ENCODE measurements at places on chromosomes 4 and X.

- no peaks in the 10 kb centered on the region for H3K4me1 ChIP-seq
- no peak overlapping the region for H3K27ac ChIP-seq
- H3K27me3 ChIP-seq = no peaks in the 10 kb centered on the region
- H3K4me3 ChIP-seq = no peak overlapping the region
- no peak for DNase-seq
- H3K36me3 ChIP-seq = no peaks in the 10 kb centered on the region
Measured at GRCh38 chr4:31467781-31468180, 747.6 kb downstream of the PCDH7 start.

DNA sequence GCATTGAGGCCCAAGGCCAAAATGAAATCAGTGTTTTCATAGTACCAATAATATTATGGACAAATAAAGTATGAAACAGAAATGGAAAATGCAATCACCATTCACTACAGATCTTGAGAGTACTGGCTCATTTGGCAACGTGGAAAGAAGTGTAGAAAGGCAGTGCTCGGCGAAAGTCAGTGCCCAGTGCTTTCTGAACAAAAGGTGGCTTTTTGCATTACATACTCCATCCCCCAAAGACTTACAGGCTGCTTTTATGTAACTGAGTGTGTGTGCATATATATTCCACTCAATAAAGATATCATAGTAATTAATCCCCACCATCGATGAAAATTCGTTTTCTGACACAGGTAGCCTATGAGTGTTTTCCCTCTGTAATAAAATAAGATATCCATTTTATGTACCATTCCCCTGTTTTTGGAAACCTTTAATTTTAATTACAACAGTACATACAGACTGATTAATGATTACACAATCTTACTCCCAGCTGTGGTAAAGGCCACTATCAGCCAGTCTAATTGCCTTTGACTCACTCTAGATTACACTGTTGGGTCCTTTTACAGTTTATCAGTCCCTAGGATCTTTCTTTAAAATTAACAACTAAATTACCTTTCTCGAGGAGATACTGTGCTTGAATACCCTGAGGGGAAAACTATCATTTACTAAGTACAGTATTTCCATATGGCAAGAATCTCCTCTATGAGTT, 65.9 kb downstream of the MAD2L1 start:
- H3K4me1 ChIP-seq = no peaks in the 10 kb centered on the region
- H3K36me3 ChIP-seq = no peaks in the 10 kb centered on the region
- no peak overlapping the region for H3K27ac ChIP-seq
- H3K4me3 ChIP-seq = no peak overlapping the region
- H3K27me3 ChIP-seq = no peaks in the 10 kb centered on the region

- no peak overlapping the region for H3K27ac ChIP-seq
- no peak overlapping the region for H3K4me3 ChIP-seq
- no peaks in the 10 kb centered on the region for H3K4me1 ChIP-seq
- H3K36me3 ChIP-seq = no peaks in the 10 kb centered on the region
Measured at GRCh38 chr4:173752610-173753230, 222.7 kb upstream of the HAND2 start.

- no peaks in the 10 kb centered on the region for H3K27me3 ChIP-seq
- H3K27ac ChIP-seq = peak overlapping the region; percentile 79
- H3K36me3 ChIP-seq = no peaks in the 10 kb centered on the region
- no peak for DNase-seq
Measured at GRCh38 chr4:139175646-139176301, 1.2 kb downstream of the ELF2 start.

- H3K4me1 ChIP-seq = no peaks in the 10 kb centered on the region
- no peak overlapping the region for H3K4me3 ChIP-seq
- DNase-seq = no peak
- H3K36me3 ChIP-seq = no peaks in the 10 kb centered on the region
- no peaks in the 10 kb centered on the region for H3K27me3 ChIP-seq
Measured at GRCh38 chr4:13218326-13218958, 265.7 kb downstream of the RAB28 start.

DNA sequence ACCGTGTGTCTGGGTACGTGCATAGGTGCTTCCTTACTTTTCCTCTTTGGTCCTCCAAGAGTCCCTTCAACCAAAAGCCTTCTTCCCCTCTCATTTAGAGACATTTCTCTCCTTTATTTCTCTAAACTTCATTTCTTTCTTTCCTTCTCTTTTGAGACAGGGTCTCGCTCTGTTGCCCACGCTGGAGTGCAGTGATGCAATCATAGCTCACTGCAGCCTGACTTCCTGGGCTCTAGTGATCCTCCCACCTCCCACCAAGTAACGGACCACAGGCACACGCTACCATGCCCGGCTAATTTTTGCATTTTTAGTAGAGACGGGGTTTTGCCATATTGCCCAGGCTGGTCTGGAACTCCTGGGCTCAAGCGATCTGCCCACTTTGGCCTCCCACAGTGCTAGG, 42.2 kb downstream of the ACOX3 start:
- no peaks in the 10 kb centered on the region for H3K27me3 ChIP-seq
- no peaks in the 10 kb centered on the region for H3K36me3 ChIP-seq
- H3K4me1 ChIP-seq = peaks cover 21% of the 10 kb centered on the region
- no peak overlapping the region for H3K27ac ChIP-seq
- DNase-seq = no peak

- H3K4me3 ChIP-seq = no peak overlapping the region
- H3K36me3 ChIP-seq = no peaks in the 10 kb centered on the region
- peaks cover 17% of the 10 kb centered on the region for H3K4me1 ChIP-seq
- DNase-seq = no peak
Measured at GRCh38 chr4:145625677-145626622, 6.8 kb downstream of the MMAA start.

DNA sequence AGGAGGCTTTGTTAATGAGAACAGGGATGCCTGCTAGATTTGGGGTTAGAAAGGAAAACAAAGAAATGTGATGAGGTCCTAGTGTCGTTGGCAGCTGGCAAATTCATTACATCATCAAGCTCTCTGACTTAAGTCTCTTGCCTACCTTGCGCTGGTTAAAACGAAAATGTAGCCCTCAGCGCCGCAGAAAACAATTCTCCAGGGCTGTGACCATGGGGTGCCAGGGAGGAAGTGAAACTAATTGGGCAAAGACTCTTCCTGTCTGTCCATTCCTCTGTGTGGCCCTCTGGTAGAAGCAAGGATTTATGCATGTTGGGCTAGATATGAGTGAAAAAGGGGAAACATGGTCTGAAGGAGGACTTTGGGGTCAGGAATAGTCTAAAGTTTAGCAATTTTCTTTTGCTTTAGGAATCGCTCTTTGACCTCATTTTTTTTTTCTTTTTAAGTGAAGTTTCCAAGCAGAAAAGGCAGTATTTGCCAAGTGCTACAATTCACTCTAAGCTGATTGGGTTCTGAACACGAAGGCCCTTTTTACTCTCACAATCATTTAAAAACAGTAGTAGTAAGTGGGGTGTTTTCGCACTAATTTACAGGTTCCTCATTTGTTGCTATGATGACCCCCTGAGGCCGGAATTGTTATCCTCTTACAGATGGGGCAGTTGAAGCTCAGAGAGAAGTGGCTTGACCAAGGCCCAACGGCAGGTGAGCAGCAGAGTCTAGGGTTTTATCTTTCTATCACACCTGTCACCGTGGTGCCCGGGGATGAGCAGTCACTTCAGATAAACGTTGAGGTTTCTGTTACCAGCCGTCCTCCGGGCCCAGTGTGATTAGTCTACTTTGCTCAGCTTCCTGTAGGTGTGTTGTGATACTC, 27.3 kb upstream of the CHRNA9 start:
- no peak overlapping the region for H3K4me3 ChIP-seq
- no peaks in the 10 kb centered on the region for H3K27me3 ChIP-seq
- no peak for DNase-seq
- peaks cover 11% of the 10 kb centered on the region for H3K4me1 ChIP-seq
- H3K36me3 ChIP-seq = no peaks in the 10 kb centered on the region
- H3K27ac ChIP-seq = no peak overlapping the region

GRCh38 chrX:134803551-134804183, 145.4 kb upstream of the PLAC1 start:
- no peak for DNase-seq
- no peaks in the 10 kb centered on the region for H3K36me3 ChIP-seq
- no peak overlapping the region for H3K4me3 ChIP-seq
- H3K27ac ChIP-seq = no peak overlapping the region

GRCh38 chr4:40789771-40790170, 40.0 kb downstream of the NSUN7 start:
- H3K27me3 ChIP-seq = peaks cover 11% of the 10 kb centered on the region
- DNase-seq = no peak
- H3K27ac ChIP-seq = no peak overlapping the region
- no peak overlapping the region for H3K4me3 ChIP-seq

DNA sequence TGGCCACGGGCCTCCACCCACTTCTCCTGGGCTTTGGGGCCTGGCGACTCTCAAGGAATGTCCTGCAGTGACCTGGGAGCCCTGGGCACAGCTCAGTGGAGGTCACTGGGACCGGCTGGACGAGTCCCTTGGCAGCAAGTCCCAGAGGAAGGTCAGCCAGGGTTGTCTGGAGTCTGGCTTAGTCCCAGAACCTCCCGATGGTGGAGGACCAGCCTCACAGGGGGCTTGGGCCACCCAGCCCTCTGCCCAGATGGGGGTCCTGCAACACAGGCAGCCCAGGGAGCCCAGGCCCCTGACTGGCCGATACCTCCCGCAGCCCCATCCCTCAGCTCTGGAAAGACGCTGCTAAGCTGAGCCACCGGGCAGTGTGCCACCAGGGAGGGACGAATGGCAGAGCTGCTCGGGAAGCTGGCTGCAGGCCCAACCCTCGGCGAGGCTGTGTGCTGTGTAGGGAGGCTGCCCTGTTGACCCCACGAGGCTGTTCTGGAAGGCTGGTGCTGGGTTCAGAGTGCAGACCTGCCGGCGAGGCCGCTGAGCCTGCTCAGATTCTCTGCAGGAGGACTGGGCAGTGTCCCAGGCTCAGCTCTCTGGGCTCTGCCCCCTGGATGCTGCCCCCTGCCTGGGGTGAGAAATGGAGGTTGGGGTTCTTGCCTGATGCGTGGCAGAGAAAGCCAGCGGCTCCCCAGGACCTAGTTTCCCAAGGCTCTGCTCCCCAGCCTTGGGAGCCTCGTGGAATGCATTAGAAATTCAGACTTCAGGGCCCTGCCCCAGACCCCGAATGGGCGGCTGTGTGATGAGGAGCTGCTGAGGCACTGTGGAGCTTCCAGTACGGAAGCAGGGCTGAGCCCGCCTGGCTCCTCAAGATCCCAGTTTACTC, 61.7 kb downstream of the ADRA2C start:
- DNase-seq = no peak
- H3K27me3 ChIP-seq = no peaks in the 10 kb centered on the region
- no peak overlapping the region for H3K4me3 ChIP-seq
- no peaks in the 10 kb centered on the region for H3K36me3 ChIP-seq

DNA sequence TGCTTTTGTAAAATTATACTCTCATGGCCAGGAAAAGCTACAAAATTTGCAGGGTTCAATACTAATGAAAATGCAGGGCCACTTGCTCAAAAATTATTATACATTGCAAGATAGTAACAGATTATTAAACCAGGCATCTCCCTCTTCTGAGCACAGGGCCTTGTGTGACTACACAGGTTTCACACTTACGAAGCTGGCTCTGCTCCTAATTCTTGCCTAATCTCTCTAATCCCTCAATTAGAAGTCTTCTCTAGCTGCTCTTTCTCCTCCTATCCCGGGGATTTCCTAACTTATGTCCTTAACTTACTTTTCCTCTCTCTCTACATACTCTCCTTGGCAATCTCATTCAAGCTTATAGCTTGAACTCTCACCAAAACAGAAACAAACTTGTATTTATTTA, 168.3 kb downstream of the AREG start:
- no peak overlapping the region for H3K4me3 ChIP-seq
- no peak for DNase-seq
- peaks cover 17% of the 10 kb centered on the region for H3K4me1 ChIP-seq
- no peaks in the 10 kb centered on the region for H3K36me3 ChIP-seq
- H3K27ac ChIP-seq = no peak overlapping the region
- no peaks in the 10 kb centered on the region for H3K27me3 ChIP-seq

GRCh38 chrX:64456828-64457227, 61.6 kb upstream of the MTMR8 start:
- no peak overlapping the region for H3K27ac ChIP-seq
- no peak for DNase-seq
- H3K4me1 ChIP-seq = no peaks in the 10 kb centered on the region
- H3K36me3 ChIP-seq = no peaks in the 10 kb centered on the region
- no peak overlapping the region for H3K4me3 ChIP-seq

DNA sequence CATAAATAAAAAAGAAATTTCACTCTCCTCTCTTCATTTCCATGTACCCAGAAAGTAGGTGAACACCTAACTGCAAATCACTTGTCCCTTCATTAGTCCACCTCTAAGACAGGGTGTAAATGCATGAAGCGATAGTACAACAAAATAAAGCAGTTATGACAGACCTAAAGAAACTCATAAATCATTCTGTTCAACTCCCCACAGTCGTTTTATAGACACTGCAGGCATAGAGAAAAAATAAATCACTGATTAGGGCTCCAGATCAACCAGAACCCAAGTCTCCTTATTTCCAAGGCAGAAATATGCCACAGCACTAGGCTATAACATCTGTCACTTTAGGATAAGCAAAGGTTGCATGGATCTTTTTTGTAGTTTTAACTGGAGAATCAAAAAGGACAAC, 3.0 kb downstream of the RASGEF1B start:
- no peak overlapping the region for H3K4me3 ChIP-seq
- no peaks in the 10 kb centered on the region for H3K36me3 ChIP-seq
- no peak overlapping the region for H3K27ac ChIP-seq
- DNase-seq = no peak

- H3K27me3 ChIP-seq = no peaks in the 10 kb centered on the region
- no peak overlapping the region for H3K4me3 ChIP-seq
- no peak overlapping the region for H3K27ac ChIP-seq
- no peak for DNase-seq
- H3K36me3 ChIP-seq = no peaks in the 10 kb centered on the region
Measured at GRCh38 chrX:85994797-85995196, 52.6 kb downstream of the CHM start.

GRCh38 chrX:46256875-46257274, 288.3 kb downstream of the ZNF674 start:
- no peak for DNase-seq
- H3K27me3 ChIP-seq = no peaks in the 10 kb centered on the region
- no peak overlapping the region for H3K4me3 ChIP-seq
- H3K36me3 ChIP-seq = no peaks in the 10 kb centered on the region
- H3K4me1 ChIP-seq = no peaks in the 10 kb centered on the region

GRCh38 chr4:52045028-52045427, 6.1 kb upstream of the SPATA18 start:
- no peak for DNase-seq
- no peak overlapping the region for H3K4me3 ChIP-seq
- H3K27me3 ChIP-seq = peaks cover 57% of the 10 kb centered on the region

DNA sequence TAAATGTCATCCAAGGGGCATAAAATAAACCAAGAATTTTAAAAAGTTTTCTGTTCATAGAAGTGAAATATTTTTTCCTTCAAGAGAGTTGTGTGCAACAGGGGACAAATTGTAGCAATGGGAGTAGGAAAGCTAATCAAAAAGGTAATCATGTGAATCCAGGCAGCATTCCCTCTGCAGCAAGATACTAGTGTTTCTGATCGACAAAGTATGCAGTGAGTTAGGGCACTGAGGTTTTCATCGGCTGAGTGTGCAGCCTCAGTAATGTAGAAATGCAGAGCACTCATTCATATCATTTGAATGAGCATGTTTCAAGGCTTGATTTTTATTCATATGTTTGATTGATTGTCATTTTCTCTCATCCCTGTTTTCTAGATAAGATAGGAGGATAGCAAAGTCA, 321.7 kb downstream of the PCDH7 start:
- H3K4me3 ChIP-seq = no peak overlapping the region
- H3K27me3 ChIP-seq = no peaks in the 10 kb centered on the region
- no peak overlapping the region for H3K27ac ChIP-seq

- no peaks in the 10 kb centered on the region for H3K27me3 ChIP-seq
- no peaks in the 10 kb centered on the region for H3K36me3 ChIP-seq
- H3K4me3 ChIP-seq = no peak overlapping the region
- no peak overlapping the region for H3K27ac ChIP-seq
- H3K4me1 ChIP-seq = no peaks in the 10 kb centered on the region
- DNase-seq = peak; percentile 1
Measured at GRCh38 chrX:57422289-57422688, 135.8 kb downstream of the FAAH2 start.
